ENCODE measurements at places on chromosomes 6 and 20.

DNA sequence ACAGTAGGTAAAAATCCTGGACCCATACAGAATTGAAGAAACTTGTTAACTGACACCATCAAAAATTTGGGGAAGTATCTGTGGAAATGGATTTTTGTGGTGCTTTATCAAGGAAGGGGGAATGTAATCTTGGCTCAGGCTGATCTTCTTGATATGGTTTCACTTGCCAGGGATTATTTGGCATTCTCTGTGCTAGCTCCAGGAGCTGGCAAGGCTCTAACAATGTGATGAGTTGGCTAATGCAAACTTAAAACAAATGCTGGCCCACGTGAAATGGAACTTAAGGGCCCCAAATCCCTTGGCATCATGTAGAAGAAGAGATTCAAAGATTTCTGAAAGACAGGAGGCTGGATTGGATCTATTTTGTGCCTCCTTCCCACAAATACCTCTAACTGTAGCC lies 13.1 kb downstream of the KCNS1 start:
- DNase-seq: no peak

GRCh38 chr6:3565291-3565690 lies 108.4 kb upstream of the SLC22A23 start:
- no peak for DNase-seq

DNA sequence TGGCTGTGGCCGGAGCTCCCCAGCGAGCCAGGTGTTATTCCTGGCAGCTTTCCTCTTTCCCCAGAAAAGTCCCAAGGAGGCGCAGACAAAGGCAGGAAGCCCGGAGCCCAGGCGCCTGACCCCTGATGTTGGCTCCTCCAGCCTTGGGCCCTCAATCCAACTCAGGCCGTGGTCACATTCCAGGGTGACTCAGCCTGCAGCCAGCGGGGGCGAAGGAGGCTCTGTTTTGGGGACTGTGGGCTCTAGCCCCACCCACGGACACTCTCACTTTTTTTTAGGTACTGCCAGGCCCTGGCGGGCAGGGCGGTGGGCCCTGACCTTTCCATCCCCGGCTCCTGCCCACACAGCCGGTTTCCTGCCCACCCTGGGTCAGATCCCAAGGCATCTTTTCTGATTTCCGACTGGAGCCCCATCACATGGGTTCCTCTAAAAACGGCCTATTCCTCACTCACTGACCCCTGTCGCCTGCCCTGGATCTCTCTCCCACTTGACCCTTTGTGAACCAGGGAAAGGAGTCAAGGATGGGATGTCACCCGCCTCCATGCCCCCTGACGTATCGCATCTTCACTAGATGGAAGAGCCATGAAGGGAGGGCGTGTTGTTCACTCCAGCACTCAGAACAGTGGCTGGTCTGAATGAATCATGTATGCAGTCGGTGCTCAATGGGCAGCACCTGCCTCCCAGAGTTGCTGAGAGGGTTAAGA lies 5.5 kb downstream of the PTGIS start:
- DNase-seq: no peak

DNA sequence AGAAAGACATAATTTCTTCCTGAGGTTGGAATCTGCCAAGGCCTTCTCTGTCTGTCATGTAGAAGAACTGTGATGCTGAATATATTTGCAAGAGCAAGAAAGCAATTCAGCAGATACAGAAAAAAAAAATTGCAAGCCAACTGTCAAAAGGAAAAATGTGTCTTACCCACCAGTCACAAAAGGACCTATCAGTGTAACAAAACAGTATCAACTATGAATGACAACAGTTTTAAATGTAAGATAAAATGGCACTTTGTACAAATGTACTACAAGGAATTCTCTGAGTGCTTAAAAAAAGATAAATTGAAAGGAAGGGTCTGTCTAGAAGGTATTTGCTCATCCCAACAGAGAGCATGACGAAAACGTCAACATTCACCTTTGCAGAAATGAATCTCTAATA lies 185.3 kb upstream of the TFAP2D start:
- no peak for DNase-seq

DNA sequence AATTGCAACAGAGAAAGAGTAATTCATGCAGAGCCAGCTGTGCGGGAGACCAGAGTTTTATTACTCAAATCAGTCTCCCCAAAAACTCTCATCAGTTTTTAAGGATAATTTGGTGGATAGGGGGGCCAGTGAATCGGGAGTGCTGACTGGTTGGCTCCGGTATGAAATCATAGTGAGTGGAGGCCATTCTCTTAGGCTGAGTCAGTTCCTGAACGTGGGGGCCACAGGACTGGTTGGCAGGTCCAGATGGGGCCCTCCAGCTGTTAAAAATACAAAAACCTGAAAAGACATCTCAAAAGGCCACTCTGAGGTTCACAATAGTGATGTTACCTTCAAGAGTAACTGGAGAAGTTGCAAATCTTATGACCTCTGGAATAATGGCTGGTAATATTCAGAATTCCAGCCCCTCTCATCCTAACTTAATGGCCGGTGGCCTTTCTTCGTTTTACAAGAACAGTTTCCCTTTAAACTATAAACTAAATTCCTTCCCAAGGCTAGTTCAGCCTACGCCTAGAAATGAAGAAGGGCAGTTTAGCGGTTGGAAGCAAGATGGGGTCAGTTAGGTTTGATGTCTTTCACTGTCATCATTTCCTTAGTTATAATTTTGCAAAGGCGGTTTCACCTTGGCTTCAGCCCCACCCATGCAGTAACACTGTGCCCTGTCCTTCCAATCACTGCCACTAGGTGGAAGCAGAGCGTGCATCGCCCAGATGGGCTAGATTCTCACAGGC lies 6.8 kb upstream of the MICA start:
- peak; percentile 82 for DNase-seq

DNA sequence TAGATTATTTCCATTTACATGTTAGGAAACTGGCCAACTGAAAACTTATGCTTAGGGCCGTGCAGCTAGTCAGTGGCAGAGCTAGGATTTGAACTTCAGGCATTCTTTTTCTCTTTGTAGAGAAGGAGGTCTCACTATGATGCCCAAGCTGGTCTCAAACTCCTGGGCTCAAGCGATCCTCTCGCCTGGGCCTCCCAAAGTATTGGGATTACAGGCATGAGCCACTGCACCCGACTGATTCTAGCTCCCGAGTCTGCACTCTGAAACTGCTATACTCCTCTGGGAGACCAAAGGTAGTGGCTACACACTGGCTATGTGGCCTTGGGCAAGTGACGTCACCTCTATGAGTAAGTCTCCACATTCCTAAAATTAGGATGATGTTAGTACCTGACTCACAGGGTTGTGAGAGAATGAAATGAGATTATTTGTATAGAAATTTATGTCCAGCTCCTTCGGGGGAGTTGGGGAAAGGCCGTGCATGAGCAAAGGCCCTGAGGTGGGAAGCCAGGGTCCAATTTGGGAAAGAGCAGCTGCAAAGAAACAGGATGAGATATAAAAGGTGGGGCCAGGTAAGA lies 6.4 kb downstream of the PLTP start:
- no peak for DNase-seq

Data from T-helper 2 cell treated with Interferon-gamma antibody and Interleukin-4, amounts not matched to agents 5 μg/mL and 100 μg/mL, for 36 hours (primary cell).